ENCODE measurements at places on chromosomes 1 and 21.

- no peak for DNase-seq
Observed at GRCh38 chr1:32115496-32115895, 7.6 kb downstream of the KPNA6 start.

GRCh38 chr1:200224315-200224714, 185.5 kb downstream of the ZNF281 start:
- DNase-seq: no peak

DNA sequence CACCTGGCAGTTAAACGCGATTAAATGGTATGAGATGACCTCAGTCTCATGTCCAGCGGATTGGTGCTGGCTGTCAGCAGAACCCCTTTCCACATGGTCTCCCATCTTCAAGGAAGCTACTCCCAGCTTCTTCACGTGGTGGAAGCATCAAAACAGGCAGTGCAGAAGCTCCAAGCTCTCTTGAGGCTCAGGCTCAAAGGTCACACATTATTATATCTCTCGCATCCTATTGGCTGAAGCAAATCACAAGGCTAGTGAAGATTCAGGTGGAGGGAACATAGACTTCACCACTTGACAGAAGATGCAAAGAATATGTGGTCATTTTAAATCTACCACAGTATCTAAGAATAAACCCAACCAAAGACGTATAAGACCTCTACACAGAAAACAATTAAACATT, 181.9 kb downstream of the VPS13D start:
- no peak for DNase-seq

DNA sequence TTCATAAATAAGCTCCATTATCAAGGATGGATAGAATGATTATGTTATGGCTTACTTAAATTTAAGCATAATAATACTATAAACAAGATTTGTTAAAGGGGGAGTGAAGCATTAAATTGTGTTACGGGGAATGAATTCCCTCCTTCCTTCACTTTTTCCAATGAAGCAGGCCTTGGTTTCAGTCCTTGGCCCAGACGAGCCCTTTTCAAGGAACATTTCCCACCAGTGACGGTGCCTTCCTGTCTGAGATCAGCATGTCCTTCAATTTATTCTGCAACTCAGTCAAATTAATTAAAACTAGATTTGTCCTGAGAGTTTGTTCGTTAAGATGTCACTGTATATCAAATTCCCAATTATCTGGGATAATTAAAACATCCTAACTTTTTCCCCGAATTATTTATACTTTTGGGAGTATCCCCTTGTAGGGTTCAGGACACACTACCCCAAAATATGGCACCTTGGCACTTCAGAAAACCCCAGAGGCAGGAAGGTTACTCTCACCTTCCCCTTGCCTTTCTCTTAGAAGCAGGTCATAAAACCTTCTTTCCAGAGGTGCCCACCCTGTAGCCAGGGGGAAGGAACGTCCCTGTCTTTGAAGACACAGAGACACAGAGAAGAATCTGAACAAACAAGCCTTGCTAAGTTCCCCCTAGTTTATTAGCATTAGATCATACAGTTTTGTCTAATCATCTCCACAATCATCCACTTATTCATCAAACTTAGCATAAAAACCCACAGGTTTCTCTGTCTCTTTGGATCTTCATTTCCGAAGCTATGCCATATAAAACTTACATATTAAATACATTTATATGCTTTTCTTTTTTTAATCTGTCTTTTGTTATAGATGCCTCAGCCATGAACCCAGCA, 86.2 kb upstream of the ARHGAP29 start:
- no peak for DNase-seq

DNA sequence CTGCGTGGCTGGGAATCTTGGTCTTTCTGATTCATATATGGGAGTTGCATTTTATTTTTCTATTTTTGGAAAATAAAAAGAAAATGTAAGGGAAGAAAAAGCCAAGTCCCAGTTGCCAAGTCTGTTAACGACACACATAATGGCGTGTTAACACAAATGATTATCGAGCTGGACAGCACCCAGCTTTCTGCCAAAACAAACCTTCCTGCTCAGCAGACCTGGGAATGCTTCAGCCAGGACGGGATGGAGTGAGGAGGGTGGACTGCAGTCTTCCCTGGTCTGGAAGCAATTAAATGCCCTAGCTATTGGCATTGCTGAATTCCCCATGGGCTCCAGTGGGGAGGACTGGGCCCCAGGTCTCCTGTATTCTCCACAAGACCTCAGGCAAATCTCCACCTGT, 184.2 kb upstream of the USP24 start:
- DNase-seq: no peak

GRCh38 chr1:53715478-53715877, 23.5 kb downstream of the GLIS1 start:
- DNase-seq: no peak

GRCh38 chr1:48777219-48777895, 666 bp upstream of the BEND5 start:
- DNase-seq: no peak

- no peak for DNase-seq
Observed at GRCh38 chr1:89610457-89611011, 22.4 kb upstream of the LRRC8C start.

GRCh38 chr1:160082487-160082886, 1.1 kb downstream of the KCNJ9 start:
- DNase-seq: no peak

GRCh38 chr1:89978755-89979154, 16.2 kb upstream of the ZNF326 start:
- no peak for DNase-seq

GRCh38 chr1:166069390-166069789, 97.4 kb downstream of the FAM78B start:
- no peak for DNase-seq

GRCh38 chr1:168636200-168636599, 59.8 kb downstream of the XCL1 start:
- DNase-seq: peak; percentile 2

- no peak for DNase-seq
Observed at GRCh38 chr1:90414201-90414600, 302.9 kb downstream of the BARHL2 start.

- no peak for DNase-seq
Observed at GRCh38 chr1:9050803-9051202, 18.6 kb downstream of the SLC2A5 start.

GRCh38 chr1:29325675-29326074, 89.4 kb downstream of the PTPRU start:
- no peak for DNase-seq

DNA sequence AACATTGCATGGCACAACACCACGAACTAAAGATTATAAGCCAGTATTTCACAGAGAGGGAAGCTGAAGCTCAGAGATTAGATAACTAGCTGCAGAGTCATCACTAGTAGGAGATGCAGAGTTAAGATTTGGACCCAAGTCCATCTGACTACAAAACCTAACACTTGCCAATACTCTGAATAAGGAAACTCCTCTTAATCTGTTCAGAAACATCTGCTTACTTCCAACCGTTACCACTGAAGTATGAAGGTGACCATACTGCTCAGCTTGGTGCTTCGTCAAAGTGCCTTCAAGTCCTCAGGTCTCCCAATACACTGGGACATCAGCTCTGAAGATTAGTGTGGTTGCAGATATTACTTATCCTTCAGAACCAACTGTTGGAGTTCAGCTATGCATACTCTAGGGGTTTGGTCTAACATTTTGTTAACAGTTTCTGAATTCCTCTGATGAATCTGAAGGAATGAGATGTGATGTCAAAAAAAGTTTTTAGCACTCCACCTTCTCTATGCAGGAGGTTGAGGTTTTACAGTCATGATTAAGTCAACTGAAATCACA, 179.6 kb downstream of the TPR start:
- DNase-seq: no peak

DNA sequence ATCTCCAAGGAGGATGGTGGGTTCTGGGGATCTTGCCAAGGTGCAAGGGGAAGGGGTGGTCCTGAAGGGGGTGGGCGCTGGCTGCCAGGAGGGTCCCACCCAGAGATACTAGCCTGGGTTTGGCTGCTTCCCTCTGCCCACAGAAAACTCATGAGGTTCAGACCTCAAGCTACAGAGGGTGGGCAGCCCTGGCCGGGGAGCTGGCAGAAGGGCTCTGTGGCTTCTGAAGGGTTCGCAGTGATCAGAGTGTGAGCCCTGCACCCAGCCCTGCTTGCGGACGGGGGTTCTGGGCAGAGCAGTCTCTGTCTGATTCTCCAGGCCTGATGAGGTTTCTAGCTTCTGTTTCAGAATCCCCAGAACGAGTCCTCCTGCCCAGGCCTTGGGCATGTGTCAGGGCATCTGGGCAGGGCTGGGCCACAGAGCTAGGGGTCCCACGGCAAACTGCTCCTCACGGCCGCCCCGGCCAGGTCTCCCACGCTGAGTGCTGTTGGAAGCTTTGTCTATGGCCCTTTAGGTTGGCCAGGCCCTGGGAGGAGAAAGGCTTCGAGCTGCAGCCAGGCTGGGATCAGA, 635 bp upstream of the MMEL1 start:
- DNase-seq: no peak

DNA sequence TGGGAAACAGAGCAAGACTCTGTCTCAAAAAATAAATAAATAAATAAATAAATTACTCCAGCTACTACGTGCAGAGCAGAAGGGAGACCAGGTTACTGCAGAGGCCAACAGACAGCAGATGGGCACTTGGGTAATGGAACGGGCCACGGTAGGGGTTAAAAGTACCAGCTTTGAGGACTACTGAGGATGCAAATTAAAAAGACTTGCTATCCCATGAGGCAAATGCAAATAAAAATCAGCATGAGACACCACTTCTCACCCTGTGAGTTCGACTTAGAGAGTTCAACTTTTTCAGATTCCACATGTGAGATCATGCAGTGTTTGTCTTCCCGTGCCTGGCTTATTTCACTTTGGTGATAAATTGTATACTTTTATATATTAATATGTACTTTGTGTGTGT, 6.6 kb downstream of the SLC2A5 start:
- peak; percentile 44 for DNase-seq

GRCh38 chr1:226349081-226349480, 40.1 kb upstream of the LIN9 start:
- no peak for DNase-seq

GRCh38 chr1:77031106-77031662, 163.9 kb downstream of the ST6GALNAC5 start:
- peak; percentile 96 for DNase-seq

GRCh38 chr1:86754265-86754974, 50.0 kb downstream of the SH3GLB1 start:
- peak; percentile 45 for DNase-seq

GRCh38 chr1:169250795-169251194, 116.8 kb downstream of the NME7 start:
- no peak for DNase-seq

- no peak for DNase-seq
Observed at GRCh38 chr1:21590934-21591333, 78.2 kb downstream of the RAP1GAP start.

DNA sequence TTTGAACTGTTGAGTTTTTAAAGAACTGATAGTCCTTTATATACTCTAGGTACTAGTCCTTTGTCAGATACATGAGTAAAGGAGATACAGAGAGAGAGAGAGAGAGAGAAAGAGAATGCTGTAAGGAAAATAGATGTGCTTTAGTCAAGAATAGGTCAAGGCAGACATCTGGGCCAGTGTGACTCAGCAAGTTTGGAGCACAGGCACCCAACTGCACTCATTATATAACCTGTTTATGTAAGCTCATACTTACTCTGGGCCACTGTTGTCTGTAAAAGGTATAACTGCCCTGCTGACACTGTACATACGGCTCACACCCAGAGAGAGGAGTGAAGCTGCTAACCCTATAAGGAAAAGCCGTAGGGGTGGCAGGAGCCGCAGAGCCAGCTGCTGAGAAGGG, 32.2 kb upstream of the AKT3 start:
- DNase-seq: no peak

DNA sequence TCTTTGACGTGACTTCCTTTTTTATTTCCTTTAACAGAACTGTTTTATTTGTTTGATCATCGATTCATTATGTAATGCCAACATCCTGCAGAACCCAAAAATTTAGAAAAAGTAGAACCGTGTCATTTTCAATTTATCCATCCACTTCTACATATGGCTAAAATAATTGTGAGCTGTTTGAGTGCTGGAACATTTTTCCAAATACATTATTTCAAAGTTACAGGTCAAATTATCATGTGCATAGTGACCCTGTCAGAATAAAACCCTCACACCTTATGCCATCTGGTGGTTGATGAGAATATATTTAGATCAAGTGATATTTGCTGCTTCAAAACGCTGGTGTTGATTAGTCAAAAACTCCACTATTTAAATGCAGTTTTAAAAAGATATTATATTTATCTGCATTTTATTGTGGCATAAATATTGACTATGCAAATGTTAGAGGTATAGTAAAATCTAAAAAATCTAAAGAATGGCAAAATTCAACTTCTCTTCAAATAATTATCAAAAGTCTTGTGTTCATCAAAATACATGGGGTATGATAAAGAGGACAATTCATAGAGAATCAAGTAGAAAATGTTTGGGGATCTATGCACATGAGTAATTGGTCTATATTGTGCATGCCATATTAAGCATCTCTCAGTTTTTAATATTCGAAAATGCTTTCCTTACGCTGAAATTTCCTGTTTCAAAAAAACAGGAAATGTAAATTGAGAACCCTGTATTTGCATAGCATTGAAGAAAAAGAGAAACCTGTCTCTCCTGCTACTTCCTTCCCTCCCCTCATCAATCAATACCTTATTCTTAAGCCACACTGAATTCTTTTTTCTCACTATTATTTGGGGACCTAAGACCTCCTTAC, 39.7 kb downstream of the UBE2U start:
- DNase-seq: peak; percentile 65

GRCh38 chr1:158199849-158200248, 19.2 kb downstream of the CD1D start:
- DNase-seq: no peak

GRCh38 chr1:4510276-4510691, 144.1 kb upstream of the AJAP1 start:
- no peak for DNase-seq

DNA sequence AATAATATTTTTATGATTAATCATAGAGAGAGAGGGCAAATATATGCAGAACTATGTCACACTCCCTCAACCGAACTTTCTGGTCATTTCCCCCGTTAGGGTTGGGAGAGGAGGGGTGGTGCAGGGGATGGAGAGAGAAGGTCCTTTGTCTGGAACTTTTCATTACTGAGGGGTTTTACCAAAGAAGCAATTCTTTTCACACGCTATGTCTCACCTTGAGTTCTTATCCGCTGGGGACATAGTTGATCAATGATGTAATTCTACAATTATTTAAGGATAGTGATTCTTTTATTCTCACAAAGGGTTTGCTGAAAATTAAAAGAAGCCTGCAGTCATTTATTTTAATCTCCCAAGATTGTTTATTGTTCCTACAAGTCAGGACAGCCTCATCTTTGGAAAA, 98.3 kb upstream of the RUNX1 start:
- no peak for DNase-seq

Measured in NCI-H510A treated with DMSO at 0.1 percent for 48 hours (cell line).